ENCODE measurements at places on chromosomes 2 and 18. TPM values are rescaled to one million over a fixed set of nuclear protein-coding genes. Genes with fewer than 3 reads are reported as not detected.

DNA sequence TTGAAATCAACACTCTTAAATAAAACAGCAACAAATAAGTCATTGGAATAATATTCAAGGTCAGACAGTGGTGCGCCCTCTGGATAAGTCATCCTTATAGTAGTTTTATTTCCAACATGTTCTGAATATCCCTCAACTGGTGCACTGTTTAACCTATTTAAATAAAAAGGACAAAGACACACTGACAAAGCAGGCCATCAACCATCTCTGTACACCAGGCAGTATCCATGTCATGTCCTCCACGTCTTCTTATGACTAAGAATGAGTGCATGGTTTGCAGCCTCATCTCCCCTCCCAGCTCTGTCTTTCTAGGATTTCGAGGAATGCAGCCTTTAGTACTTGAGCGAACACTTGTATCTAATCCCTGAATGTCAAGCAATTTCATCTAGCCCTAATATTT, 42.4 kb downstream of the ST3GAL5 start:
- no peak for DNase-seq
- no peaks in the 10 kb centered on the region for H3K27me3 ChIP-seq
- H3K4me3 ChIP-seq = no peak overlapping the region
- no peak overlapping the region for H3K27ac ChIP-seq
- H3K36me3 ChIP-seq = peaks cover 62% of the 10 kb centered on the region
- no peaks in the 10 kb centered on the region for H3K4me1 ChIP-seq

- no peak overlapping the region for H3K4me3 ChIP-seq
- H3K4me1 ChIP-seq = no peaks in the 10 kb centered on the region
- H3K36me3 ChIP-seq = no peaks in the 10 kb centered on the region
These were observed 23.8 kb downstream of the CD28 start for GRCh38 chr2:203730076-203730729.

DNA sequence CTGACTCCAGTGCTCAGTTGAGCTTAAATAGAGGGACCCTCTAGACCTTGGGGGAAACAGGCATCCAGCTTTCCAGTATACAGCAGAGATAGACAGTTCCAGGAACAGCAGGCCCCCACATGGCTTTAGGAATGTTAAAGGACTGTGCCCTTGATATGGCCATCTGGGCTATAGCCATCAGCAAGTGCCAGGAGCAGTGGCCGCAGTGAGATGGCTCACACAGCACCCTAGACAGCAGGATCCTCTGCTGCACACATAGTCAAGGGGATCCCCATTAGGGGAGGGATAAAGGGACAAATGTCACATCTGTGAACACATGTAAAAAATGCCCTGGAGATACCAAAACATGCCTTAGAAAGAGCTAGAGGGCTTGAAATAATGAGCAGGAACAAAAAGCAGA, 213.4 kb downstream of the PTH2R start:
- H3K36me3 ChIP-seq = no peaks in the 10 kb centered on the region
- no peaks in the 10 kb centered on the region for H3K4me1 ChIP-seq
- no peaks in the 10 kb centered on the region for H3K27me3 ChIP-seq
- H3K4me3 ChIP-seq = no peak overlapping the region
- DNase-seq = no peak

GRCh38 chr2:60796573-60797509, 40.8 kb downstream of the PAPOLG start:
- peak; percentile 92 for DNase-seq
- peaks cover 23% of the 10 kb centered on the region for H3K4me1 ChIP-seq
- H3K4me3 ChIP-seq = no peak overlapping the region
- H3K36me3 ChIP-seq = peaks cover 65% of the 10 kb centered on the region
- H3K27ac ChIP-seq = peak overlapping the region; percentile 89

DNA sequence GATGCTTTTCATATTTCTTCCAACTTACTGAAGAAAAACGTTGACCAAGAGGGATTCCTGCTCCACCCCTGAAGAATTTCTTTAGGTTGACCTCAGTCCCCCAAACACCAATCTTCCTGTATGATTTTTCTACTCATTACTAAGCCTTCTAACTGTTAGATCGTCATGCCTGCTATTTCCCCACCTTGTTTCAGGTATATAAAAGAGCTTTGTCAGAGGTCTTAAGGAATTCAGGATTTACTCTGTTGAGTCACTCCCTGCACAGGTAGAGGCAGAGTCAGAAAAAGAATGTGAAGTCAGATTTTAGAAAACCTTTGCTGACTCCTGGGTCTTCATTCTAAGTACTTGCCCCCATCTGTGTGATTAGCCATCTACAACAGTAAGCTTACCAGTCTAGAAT, 83.8 kb upstream of the NOSTRIN start:
- H3K36me3 ChIP-seq = peaks cover 27% of the 10 kb centered on the region
- H3K27ac ChIP-seq = no peak overlapping the region
- H3K4me1 ChIP-seq = no peaks in the 10 kb centered on the region
- no peak for DNase-seq

GRCh38 chr2:226495466-226496272, 304.0 kb downstream of the IRS1 start:
- no peaks in the 10 kb centered on the region for H3K36me3 ChIP-seq
- no peak overlapping the region for H3K27ac ChIP-seq
- DNase-seq = no peak
- no peak overlapping the region for H3K4me3 ChIP-seq
- no peaks in the 10 kb centered on the region for H3K27me3 ChIP-seq

The POMC gene
- polyA plus RNA-seq = 8.3 TPM

All from CD14-positive monocyte (primary cell).